Esophagus squamous epithelium (tissue), 5 donors: ENCODE measurements at places on chromosomes 1 and 21. TPM values are rescaled to one million over a fixed set of nuclear protein-coding genes. Genes with fewer than 3 reads are reported as not detected.

DNA sequence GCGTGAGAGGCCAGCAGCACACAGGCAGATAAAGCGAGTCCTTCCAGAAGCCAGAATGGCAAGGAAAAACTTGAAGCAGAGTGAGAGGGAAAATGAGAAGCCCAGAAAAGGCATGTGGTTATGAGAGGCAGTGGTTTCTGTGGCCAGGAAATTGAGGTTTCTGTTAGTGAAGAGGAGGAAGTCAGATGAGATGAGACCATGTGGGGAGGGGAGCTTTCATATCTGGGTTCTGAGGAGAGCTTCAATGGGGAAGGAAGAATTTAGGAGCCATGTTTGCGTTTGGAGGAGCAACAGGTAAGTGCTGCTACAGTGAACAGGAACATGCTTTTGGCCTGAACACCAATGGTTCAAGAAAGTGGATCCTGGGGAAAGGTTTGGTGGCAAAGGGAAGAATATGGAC is 6.1 kb upstream of the CD1A start:
- H3K27ac ChIP-seq, result no peak overlapping the region
- H3K4me3 ChIP-seq, result no peak overlapping the region
- H3K4me1 ChIP-seq, result no peaks in the 10 kb centered on the region
- H3K27me3 ChIP-seq, result peaks cover 5% of the 10 kb centered on the region
- no peaks in the 10 kb centered on the region for H3K36me3 ChIP-seq

GRCh38 chr1:185373813-185374529 is 56.9 kb upstream of the IVNS1ABP start:
- H3K27me3 ChIP-seq, result no peaks in the 10 kb centered on the region
- H3K36me3 ChIP-seq, result no peaks in the 10 kb centered on the region
- no peak overlapping the region for H3K27ac ChIP-seq
- peaks cover 10% of the 10 kb centered on the region for H3K4me1 ChIP-seq
- no peak for DNase-seq

DNA sequence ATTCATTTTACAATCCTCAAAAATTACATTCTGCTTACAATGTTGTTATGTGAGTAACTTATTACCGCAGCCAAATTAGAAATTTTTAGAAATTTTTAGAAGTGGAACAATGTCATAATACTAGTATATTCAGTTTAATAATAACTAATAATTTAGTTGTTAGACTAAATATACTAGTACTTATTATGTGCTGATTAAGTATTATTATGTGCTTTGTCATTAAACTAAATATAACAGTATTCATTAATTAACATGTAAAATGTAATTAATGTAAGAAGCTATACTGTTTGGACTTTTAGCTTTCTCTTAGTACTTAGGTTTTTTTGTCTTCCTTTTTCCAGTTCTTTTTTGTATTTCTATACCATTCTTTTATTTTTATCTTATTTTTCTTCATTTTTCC is 15.3 kb downstream of the ODR4 start:
- no peak for DNase-seq
- no peak overlapping the region for H3K4me3 ChIP-seq
- peaks cover 7% of the 10 kb centered on the region for H3K36me3 ChIP-seq
- no peaks in the 10 kb centered on the region for H3K27me3 ChIP-seq
- H3K27ac ChIP-seq, result no peak overlapping the region

DNA sequence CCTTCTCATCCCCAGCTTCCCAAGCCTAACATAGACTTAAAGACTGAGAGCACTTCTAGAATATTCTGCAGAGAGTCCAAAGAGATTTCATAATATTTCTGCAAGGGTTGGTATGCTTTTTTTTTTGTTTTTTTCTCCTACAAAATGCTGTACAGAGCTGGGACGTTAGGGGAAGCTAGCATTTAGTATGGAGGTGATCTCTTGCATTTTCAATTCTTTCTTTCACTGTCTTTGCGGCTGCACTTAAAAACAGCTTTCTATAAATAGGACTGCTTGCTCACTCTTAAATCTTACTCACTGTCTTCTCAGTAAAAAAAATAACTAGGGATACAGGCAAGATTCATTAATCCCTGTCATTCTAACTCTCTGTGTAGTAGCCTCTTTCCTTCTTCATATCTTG is 7.4 kb downstream of the DSCAM start:
- no peak overlapping the region for H3K4me3 ChIP-seq
- H3K27ac ChIP-seq, result no peak overlapping the region
- H3K36me3 ChIP-seq, result no peaks in the 10 kb centered on the region
- no peak for DNase-seq
- H3K27me3 ChIP-seq, result peaks cover 43% of the 10 kb centered on the region

DNA sequence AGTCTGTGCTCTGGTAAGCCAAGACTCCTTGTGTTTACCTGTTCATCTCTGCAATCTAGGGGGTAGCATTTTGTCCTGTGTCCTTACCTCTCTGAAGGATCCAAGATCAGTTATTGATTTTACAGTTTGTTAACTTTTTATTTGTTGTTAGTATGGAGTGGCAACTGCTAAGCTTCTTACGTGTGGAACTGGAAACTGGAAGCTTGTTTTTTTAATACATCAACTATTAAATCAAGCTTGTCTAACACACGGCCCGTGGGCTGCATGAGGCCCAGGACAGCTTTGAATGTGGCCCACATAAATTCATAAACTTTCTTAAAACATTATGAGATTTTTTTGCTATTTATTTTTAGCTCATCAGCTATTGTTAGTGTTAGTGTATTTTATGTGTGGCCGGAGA is 29.2 kb upstream of the MPC2 start:
- DNase-seq, result no peak
- H3K36me3 ChIP-seq, result peaks cover 52% of the 10 kb centered on the region
- no peaks in the 10 kb centered on the region for H3K4me1 ChIP-seq
- H3K27ac ChIP-seq, result no peak overlapping the region
- no peaks in the 10 kb centered on the region for H3K27me3 ChIP-seq

DNA sequence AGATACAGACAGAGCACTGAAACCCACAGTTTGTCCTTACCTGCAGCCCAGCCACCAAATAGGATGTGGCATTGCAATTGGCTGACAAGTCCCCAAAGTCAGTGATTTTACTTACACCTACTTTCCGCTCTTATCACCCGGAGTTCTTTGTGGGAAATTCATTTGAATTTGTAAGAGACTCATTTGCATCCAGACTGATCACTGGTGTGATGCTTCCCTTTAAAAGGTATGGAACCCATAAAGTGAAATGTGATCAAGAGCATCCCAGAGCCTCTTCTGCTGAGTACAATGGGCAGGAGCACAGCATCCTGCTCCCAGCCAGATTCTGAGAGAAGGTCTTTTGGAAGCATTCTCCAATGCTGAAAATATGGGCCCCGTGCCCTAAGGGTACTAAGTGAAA is 161.4 kb downstream of the DAB1 start:
- no peak overlapping the region for H3K27ac ChIP-seq
- no peak for DNase-seq
- H3K36me3 ChIP-seq, result no peaks in the 10 kb centered on the region
- H3K4me3 ChIP-seq, result no peak overlapping the region

DNA sequence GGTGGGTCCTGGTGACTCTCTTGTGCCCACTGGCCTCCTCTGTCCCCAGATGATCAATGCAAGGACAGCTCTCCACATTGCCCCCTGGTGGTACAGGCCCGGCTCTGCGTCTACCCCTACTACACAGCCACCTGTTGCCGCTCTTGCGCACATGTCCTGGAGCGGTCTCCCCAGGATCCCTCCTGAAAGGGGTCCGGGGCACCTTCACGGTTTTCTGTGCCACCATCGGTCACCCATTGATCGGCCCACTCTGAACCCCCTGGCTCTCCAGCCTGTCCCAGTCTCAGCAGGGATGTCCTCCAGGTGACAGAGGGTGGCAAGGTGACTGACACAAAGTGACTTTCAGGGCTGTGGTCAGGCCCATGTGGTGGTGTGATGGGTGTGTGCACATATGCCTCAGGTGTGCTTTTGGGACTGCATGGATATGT is 10.8 kb downstream of the ADAMTSL4 start:
- no peaks in the 10 kb centered on the region for H3K27me3 ChIP-seq
- H3K4me3 ChIP-seq, result peak overlapping the region; percentile 57
- H3K27ac ChIP-seq, result peak overlapping the region; percentile 98
- peaks cover 69% of the 10 kb centered on the region for H3K4me1 ChIP-seq

GRCh38 chr21:36450511-36450910 is 29.4 kb downstream of the CLDN14 start:
- no peak overlapping the region for H3K27ac ChIP-seq
- H3K4me1 ChIP-seq, result no peaks in the 10 kb centered on the region
- H3K36me3 ChIP-seq, result no peaks in the 10 kb centered on the region

- no peak for DNase-seq
- H3K4me1 ChIP-seq, result no peaks in the 10 kb centered on the region
- no peak overlapping the region for H3K27ac ChIP-seq
- H3K27me3 ChIP-seq, result no peaks in the 10 kb centered on the region
- H3K36me3 ChIP-seq, result no peaks in the 10 kb centered on the region
These were observed 20.1 kb downstream of the BCAS2 start for GRCh38 chr1:114561333-114561732.

- H3K27ac ChIP-seq, result no peak overlapping the region
- no peak overlapping the region for H3K4me3 ChIP-seq
- no peaks in the 10 kb centered on the region for H3K4me1 ChIP-seq
- H3K27me3 ChIP-seq, result no peaks in the 10 kb centered on the region
These were observed 18.1 kb downstream of the EPHA10 start for GRCh38 chr1:37746806-37747205.

DNA sequence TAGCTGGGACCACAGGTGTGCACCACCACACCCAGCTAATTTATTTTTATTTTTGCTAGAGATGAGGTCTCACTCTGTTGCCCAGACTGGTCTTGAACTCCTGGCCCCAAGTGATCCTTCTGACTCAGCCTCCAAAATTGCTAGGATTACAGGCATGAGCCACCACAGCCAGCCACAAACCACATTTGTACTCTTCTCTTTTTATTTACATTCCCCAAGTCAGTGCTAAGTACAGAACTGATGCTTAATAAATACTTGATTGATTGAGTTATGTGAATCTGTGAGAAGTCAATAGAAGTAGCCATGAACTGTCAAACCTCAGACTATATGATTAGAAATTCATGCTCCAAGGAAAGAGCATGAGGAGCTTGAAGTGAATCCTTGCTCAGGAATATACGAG is 48.5 kb upstream of the S1PR1 start:
- no peaks in the 10 kb centered on the region for H3K27me3 ChIP-seq
- no peaks in the 10 kb centered on the region for H3K4me1 ChIP-seq
- H3K27ac ChIP-seq, result no peak overlapping the region

- H3K36me3 ChIP-seq, result no peaks in the 10 kb centered on the region
- H3K4me3 ChIP-seq, result peak overlapping the region; percentile 65
- H3K27ac ChIP-seq, result peak overlapping the region; percentile 96
These were observed 416 bp upstream of the TNFRSF14 start for GRCh38 chr1:2555634-2556276.

DNA sequence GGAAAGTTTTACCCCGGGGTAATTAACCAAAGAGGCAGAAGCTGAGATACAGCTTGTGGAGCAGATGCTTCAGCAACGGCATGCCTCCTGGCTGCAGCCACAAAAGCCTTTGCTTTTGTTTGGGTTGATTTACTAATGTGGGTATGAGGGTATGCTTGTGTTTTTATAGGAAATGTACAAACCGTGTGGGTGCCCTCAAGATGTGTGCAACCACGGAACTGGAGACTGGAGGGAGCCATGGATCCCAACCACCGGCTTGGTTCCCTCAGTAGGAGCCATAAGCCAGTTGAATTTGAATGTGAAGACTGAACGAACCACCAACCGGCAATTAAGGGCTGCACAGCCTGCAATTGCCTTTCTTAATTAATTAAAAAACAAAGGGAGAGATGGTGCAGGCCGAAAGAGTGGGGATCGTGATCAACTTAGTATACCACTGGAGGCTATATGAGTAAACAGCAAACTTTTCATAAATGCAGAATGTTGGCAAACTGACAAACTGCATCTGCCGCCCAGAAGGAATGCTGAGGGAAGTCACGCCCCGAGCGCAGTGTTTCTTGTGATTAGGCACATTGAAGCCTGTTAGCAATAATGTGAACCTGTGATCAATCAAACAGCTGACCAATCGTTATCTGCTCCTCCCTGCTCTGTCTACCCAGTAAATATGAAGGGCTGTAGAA is 104.1 kb downstream of the DISP1 start:
- no peak overlapping the region for H3K4me3 ChIP-seq
- DNase-seq, result no peak
- H3K36me3 ChIP-seq, result no peaks in the 10 kb centered on the region
- H3K27me3 ChIP-seq, result no peaks in the 10 kb centered on the region

GRCh38 chr21:43297391-43297981 is 128.7 kb downstream of the CRYAA start:
- no peaks in the 10 kb centered on the region for H3K36me3 ChIP-seq
- H3K27me3 ChIP-seq, result no peaks in the 10 kb centered on the region
- H3K27ac ChIP-seq, result no peak overlapping the region
- no peak overlapping the region for H3K4me3 ChIP-seq

GRCh38 chr1:98940069-98940721 is 64.5 kb downstream of the PLPPR5 start:
- no peak overlapping the region for H3K4me3 ChIP-seq
- no peak overlapping the region for H3K27ac ChIP-seq
- H3K27me3 ChIP-seq, result no peaks in the 10 kb centered on the region
- H3K4me1 ChIP-seq, result no peaks in the 10 kb centered on the region

GRCh38 chr1:244273845-244274619 is 177.7 kb downstream of the ADSS2 start:
- peaks cover 13% of the 10 kb centered on the region for H3K4me1 ChIP-seq
- no peaks in the 10 kb centered on the region for H3K27me3 ChIP-seq
- no peaks in the 10 kb centered on the region for H3K36me3 ChIP-seq
- H3K27ac ChIP-seq, result no peak overlapping the region

- H3K4me3 ChIP-seq, result no peak overlapping the region
- no peaks in the 10 kb centered on the region for H3K27me3 ChIP-seq
- no peaks in the 10 kb centered on the region for H3K36me3 ChIP-seq
- H3K27ac ChIP-seq, result no peak overlapping the region
These were observed 21.8 kb downstream of the RGS13 start for GRCh38 chr1:192657760-192658159.

DNA sequence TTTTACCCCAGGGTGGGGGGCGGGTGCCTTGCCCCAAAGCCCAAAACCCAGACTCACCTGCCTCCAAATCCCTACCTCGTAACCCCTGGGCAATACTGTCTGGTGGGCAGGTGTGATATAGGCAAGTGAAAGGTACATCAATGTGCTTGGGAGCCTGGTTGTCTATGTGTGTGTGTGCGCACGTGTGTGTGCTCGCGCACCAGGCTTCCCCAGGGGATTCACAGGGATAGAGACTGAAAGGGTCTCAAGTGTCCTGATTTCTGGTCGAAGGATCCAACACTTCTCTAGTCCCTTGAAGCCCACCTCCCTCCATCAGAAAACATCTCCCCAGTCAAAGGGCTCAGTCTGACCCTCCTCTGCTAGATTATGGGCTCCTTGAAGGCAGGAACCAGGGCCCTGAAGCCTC is 28.9 kb upstream of the EPB41 start:
- H3K4me3 ChIP-seq, result no peak overlapping the region
- peak overlapping the region; percentile 90 for H3K27ac ChIP-seq
- peaks cover 78% of the 10 kb centered on the region for H3K4me1 ChIP-seq
- no peak for DNase-seq
- no peaks in the 10 kb centered on the region for H3K27me3 ChIP-seq

- no peaks in the 10 kb centered on the region for H3K36me3 ChIP-seq
- no peak overlapping the region for H3K27ac ChIP-seq
- H3K27me3 ChIP-seq, result no peaks in the 10 kb centered on the region
- no peak for DNase-seq
- no peak overlapping the region for H3K4me3 ChIP-seq
These were observed 138.5 kb downstream of the ZSCAN20 start for GRCh38 chr1:33610864-33611455.

PIGR gene
- 0.99 TPM for total RNA-seq

LAPTM5 gene
- total RNA-seq, result 41.9 TPM

ELAVL4 gene
- total RNA-seq, result not detected

SPRR2F gene
- 77.4 TPM for total RNA-seq

CKS1B gene
- 41.4 TPM for total RNA-seq

LCE1E gene
- total RNA-seq, result not detected

IARS2 gene
- total RNA-seq, result 56.5 TPM

SPRR5 gene
- 1.3 TPM for total RNA-seq

S100A7 gene
- total RNA-seq, result 9,163 TPM

CDC42BPA gene
- 4.3 TPM for total RNA-seq

TGFBR3 gene
- 12.0 TPM for total RNA-seq

SLC30A10 gene
- not detected for total RNA-seq

ORC1 gene
- total RNA-seq, result 10.3 TPM

SLFNL1 gene
- total RNA-seq, result not detected
